RWPE2 (cell line): ENCODE measurements at places on chromosomes 1 and 21.

GRCh38 chr1:64388336-64388735 lies 81.6 kb upstream of the CACHD1 start:
- no peak for DNase-seq

DNA sequence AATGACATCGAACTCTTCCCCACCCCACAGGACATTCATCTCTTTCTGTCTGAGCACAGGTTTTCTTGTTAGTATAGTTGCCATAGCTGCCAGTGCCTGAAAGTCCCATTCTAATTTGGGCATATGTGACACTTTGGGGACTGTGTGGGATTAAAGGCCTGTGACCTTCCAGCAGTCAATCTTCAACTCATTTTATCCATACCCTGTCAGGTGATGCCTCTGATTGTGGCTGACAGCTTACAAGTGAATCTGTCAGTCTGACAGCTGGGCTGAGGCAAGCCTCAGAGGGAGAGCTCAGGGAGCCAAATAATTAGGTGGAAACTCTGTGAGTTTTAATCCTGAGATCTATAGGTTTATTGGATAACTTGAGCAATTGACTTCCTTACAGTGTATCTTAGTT lies 29.6 kb downstream of the ZCCHC17 start:
- no peak for DNase-seq

DNA sequence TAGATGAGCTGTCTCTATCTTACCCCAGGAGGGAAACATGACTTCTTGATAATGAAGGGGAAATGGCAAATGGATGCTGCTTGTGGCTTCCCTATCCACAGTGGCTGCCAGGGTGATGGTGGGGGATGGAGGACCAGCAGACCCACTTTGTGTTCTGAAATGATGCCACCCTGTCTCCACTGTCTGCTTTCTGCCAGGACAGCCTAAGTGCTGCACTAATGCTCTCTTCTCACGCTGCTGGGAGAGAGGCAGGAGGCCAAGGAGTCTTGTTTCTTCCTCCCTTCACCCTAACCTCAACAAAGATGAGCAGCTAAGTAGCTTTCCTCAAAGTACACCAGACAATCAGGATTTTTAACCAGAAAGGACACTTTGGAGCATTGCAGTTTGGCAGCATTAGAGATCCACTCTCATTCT lies 36.6 kb downstream of the XCL1 start:
- DNase-seq, result no peak

GRCh38 chr1:69911301-69911801 lies 294.0 kb downstream of the LRRC40 start:
- no peak for DNase-seq

DNA sequence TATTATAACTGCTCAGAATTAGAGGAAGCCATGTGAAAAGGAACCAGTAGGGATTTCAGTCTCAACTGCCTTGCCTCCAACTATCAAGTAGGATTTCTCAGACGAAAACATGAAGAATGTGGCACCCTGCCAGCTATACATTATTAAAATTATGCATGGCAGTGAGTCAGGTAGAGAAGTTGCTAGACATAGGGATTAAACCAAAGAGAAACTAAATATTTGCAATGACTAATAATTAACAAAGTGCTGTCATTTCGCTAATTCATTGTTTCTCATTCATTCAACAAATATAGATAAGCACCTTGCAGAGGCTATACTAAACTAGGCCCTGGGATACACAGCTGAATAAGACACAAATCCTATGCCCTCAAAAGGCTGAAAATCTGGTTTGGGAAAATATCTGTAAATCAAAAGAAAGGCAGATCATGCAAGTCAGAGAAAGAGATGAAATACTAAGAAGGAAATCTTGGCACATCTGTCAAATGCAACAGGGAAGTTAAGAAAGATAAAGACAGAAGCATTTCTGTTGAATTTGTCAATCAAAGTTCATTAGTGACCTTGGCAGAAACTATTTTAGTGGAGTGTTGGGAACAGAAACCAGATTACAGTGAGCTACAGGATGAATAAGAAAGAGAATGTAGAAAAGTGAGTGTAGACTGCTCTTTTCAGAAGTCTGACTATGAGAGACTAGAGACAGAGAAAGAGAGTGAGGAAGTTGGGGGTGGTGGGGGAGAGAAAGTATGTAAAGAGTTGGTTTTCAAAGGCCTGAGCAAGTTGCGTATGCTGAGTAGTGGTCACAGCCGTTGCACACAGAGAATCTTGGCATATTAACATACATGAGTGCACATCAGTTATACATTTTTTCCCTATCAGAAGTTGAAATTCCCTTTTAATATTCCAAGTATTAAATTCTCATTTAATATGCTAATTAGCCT lies 14.7 kb upstream of the NBPF11 start:
- no peak for DNase-seq

GRCh38 chr1:28282426-28283407 lies 23.4 kb downstream of the SESN2 start:
- no peak for DNase-seq

DNA sequence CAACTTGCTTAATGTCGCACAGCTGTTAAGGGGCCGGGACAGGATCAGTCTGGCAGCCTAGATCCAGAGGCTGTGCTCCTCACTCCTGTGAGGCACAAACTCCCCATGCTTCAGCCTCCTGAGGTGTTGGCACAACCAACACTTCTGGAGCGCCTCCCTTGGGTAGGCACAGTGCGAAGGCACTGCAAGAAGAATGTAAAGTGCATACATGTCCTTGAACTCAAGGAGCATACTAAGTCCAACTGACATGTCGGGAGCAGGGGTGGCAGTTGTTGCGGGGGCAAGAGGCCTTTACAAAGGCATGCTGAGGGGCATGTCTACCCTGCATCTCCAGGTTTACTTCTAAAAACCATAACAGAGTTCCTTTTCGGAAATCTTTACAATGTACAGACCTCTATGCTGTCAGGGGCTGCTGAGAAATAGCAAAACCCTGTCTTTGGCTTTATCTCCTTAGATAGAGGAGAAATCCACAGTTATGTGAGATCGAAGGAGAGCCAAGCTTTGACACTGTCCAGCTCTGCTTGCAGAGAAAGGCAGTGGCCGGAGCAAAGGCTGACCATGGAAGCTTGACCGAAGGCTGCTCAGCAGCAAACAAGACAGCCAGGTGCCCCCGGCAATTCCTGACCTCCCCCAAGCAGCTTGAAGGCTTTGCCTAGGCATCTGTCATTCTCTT lies 93.9 kb downstream of the CDC7 start:
- no peak for DNase-seq

GRCh38 chr1:176448340-176448739 lies 14.6 kb upstream of the PAPPA2 start:
- no peak for DNase-seq

GRCh38 chr21:37008724-37009123 lies 2.2 kb downstream of the RIPPLY3 start:
- no peak for DNase-seq

GRCh38 chr21:25867061-25867460 lies 132.3 kb downstream of the GABPA start:
- no peak for DNase-seq
